Inflammatory macrophage treated with lipopolysaccharide for 1 hour (primary cell): ENCODE measurements at places on chromosomes 2 and 18.

DNA sequence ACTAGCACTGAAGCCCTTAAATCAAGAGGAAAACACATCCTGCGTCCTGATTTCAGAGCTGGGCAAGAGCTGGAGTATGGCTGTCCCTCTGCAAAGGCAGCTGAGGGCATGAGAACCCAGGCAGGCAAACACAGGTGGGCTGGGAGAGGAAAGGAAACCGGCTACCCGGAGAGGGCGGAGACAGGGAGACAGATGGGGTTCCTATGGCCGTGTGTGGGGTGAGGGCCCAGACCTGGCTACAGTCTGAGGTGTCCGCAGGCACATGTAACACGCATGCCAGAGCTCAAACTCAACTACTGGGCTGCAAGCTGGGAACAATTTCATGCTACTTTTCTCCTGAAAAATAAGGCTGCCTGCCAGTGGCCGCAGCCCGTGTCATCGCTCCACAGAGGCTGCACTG, 2.7 kb downstream of the COPS9 start:
- DNase-seq = no peak

DNA sequence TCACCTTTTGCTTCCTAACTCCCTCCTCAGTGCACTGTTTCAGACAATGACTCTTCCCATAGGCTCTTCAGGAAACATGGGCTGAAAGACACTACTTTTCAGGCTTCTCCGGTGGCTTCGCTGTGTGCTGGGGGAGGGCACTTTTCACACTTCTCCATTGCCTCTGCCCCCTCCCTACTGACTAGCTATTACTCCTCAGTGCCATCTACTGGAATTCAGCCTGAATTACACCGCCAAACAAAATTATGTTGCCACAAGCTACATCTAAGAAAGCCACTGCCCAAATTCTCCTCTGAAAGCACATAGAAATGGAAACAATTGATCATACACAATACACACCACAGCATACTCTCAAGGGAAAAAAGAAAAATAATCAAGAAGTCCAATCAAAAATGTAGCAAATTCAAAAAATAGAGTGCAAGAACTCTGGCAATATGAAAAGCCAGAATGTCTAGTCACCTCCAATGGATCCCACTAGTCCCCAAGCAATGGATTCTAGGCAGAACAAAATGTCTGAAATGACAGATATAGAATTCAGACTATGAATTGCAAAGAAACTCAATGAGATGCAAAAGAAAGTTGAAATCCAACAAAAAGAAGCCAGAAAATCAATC, 1139.4 kb upstream of the GYPC start:
- peak; percentile 60 for DNase-seq

DNA sequence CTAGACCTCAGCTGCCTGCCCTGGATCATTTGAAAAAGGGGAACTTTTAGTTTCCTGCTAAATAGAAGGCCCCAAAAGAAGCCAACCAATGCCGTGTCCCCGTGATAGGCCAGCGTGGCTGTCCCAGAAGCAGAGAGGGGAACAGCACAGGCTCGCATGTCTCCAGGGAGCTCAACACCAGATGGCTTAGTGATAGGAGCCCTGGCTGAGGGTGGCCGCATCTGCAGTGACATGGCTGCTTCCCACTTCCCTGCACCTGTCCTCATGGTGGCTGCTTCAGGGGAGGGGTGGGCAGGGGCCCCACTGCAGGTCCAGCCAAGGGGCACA, 79.6 kb downstream of the MBP start:
- peak; percentile 67 for DNase-seq

DNA sequence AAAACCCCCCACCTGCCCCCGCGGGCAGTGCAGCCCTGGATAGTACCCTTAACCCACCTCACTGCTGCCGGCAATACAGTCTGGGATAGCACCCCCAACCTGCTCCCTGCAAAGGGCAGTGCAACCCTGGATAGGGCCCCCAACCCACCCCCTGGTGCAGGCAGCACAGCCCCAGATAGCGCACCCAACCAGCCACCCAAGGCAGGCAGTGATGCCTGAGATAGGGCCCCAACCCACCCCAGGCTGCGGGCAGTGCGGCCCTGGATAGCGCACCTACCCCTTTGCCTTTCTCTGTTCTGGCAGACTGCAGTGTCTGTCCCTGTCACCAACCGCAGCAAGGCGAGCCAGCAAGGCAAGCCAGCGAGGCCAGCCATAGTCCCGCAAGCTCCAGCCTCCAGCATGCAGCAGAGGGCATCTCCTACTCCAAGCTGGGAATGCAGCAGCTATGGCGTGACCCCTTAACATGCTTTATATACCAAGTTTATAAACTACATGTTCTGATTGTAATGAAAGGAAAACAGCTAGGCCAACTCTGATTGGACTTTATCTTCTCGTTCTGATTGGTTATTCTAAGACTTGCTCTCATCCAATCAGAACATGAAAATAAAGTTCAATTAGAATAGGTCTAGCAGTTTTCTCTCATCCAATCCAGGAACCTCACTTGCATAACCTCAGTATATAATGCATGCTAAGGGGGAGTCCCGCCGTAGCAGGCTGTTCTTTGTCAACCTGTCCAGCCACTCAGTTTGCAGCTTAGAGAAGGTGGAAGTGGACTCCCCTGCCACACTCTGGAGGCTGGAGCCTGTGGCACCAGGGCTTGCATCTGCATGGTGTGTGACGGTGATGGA, 34.1 kb upstream of the ANKRD62 start:
- no peak for DNase-seq

GRCh38 chr18:56423626-56424025, 214.8 kb downstream of the TXNL1 start:
- DNase-seq = no peak

DNA sequence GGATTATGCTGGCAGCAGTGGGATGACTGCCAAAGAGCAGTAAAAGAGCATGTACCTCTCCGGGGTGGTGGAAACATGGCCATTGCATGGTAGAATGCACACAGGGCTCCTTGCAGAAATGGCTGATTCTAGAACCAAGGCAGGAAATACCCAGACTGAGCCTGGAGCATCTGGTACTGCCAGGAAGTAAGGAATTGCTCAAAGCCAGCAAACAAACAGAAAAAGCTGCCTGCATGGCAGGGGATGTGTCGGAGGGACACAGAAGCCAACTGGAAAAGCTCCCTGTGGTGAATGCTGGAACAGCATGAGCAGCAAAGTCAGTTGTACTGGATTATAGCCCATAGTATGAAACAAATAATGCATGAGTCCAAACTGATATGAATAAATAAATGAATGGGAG, 78.0 kb upstream of the NFATC1 start:
- no peak for DNase-seq

GRCh38 chr18:48028696-48029095, 98.2 kb upstream of the SMAD2 start:
- no peak for DNase-seq

GRCh38 chr2:191421950-191422349, 176.7 kb downstream of the MYO1B start:
- DNase-seq = no peak

DNA sequence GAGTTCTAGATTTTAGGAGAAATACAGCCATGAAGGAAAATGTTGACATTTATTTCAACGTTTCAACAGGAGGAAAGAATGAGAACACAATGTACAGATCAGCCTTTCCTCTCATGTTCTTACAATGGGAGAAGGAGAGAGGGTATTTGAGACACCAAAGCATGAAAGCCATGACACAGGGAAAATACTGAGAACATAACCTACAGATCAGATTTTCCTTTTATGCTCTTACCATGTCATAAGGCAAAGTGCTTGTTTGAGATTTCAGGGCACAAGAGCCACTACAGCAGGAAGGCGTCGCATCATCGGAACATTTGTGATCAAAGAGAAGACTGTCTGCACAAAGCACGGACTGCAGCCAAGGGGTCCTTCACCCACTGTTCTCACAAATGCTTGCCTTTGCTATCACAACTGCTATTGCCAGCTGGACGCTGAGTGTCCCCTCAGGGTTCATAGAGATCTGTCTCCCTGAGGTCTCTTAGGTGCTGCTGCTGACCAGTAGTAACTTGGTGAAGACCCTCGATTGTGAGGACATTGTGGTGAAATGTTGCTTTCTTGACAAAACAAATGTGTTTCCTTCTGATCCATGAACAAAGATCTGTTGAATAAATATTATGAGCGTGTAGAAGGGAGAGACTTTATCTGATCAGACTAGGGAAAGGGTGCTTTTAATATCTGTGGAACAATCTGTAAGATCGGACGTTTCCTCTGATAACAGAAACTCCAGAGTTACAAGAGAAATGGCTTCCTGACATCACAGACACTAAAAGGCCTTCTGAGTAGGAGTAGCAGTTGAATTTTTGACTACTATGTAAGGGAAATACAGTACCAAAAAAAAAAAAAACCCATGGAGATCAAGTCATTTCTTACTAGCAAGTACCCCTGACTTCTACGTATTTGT, 6.4 kb upstream of the IL1RL1 start:
- no peak for DNase-seq

DNA sequence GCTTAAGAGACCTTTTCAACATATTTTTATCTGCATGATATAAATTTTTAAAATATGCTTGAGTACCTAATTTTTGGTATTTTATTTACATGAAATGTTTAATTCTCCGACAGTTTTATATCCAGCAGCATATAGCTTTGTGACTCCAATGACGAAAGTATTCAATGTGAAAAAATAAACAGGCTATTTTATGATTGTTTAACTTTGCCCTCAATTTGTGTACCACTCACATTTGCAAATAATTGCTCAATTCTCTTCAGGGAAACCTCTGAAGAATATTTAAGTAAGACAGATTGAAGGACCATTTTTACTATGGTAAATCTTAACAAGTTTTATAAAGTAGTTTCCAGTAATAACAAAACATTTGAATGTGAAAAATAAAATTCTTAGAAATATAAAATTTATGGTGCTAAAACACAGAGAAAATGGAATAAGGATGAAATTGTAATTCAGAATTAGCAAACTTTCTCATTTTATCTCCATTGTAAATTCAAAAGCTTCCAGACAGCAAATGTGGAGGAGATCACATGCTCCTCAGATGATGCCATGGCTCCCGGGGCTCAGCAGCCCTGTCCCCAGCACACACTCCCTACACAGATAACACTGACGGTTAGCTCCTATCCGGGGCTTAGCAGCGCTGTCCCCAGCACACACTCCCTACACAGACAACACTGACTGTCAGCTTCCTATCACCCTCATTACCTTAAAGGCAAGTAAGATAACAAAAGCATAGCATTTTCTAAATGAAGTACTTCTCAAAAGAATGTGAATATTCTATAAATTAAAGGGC, 39.7 kb downstream of the SH3YL1 start:
- no peak for DNase-seq

DNA sequence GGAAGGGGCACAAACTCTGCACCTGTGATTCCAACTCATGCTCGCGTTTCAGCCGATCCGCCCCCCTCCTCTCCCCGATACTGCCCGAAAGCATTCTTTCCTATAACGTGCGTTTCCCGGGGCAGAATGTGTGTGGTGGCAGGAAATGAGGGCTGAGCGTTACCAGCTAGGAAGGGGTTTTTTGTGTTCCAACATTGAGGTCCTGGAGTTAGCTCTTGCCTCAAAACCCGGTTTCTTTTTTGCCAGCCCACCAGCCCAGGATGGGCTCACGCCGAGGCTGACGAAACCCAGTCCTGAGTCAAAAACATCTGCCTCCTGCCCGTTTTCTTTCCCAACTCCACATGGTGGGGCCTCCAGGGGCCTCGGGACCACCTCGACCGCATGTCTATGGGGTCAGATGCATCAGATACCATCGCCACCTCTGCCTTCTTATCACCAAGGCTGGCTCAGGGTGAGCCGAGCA, 113.7 kb upstream of the COPS8 start:
- peak; percentile 34 for DNase-seq

- DNase-seq = no peak
Observed at GRCh38 chr2:215949991-215950404, 63.4 kb downstream of the MREG start.

GRCh38 chr18:57819671-57820460, 16.8 kb upstream of the ATP8B1 start:
- peak; percentile 43 for DNase-seq

GRCh38 chr2:75327334-75327733, 128.0 kb upstream of the TACR1 start:
- no peak for DNase-seq

- DNase-seq = no peak
Observed at GRCh38 chr2:30981096-30981495, 157.1 kb downstream of the GALNT14 start.

DNA sequence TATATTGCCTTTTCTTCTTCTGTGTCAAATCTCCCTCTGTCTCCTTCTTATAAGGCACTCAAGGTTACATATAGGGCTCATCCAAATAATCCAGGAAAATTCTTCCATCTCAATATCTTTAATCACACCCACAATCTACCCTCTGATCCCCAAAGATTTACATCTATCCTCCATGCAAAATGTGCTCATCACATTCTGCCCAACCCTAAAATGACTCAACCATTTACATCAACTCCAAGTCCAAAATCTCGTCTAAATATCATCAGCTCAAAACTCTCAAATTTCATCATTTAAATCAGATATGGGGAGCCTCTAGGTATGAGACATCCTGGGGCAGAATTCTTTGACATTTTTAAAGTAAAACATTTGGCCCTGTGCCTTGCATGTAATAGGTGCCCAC, 1349.8 kb downstream of the SUCLG1 start:
- no peak for DNase-seq

- DNase-seq = no peak
Observed at GRCh38 chr2:86286516-86286915, 50.9 kb downstream of the REEP1 start.

- DNase-seq = no peak
Observed at GRCh38 chr2:197128897-197129296, 181.7 kb downstream of the ANKRD44 start.
